CD4-positive, alpha-beta T cell treated with Interferon gamma for 1 hour (primary cell): ENCODE measurements at places on chromosomes 2 and 18.
A peak's percentile ranks its signal among the peaks of the same experiment; 100 is the strongest.

- no peak for DNase-seq
Observed at GRCh38 chr2:10235909-10236550, 66.7 kb upstream of the HPCAL1 start.

DNA sequence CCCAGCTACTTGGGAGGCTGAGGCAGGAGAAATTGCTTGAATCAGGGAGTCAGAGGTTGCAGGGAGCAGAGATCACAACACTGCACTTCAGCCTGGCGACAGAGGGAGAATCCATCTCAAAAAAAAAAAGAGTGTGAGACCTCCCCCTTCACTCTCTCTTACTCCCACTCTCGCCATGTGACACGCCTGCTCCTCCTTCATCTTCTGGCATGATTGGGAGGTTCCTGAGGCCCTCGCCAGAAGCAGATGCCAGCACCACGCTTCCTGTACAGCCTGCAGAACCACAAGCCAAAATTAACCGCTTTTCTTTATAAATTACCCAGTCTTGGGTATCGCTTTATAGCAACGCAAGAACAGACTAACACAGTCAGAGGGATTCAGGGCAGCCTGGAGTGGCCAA, 66.3 kb upstream of the CREB1 start:
- DNase-seq = no peak

DNA sequence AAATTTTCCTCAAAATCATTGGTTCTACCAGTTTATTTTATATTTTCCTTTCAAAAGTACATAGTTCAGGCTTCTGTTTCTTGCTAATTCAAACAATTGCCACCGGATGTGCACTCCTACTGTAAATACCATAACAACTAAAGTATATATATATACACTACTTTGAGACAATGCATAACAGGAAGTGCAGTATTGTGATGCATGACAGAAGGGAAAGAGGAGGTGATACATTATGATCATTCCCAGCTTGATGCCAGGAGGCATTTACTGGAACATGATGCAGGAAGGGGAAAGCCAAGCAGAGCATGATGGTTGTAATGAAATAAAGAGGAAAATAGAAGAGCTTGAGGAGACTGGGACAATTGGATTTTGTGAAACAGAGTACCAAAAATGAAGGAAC, 215.2 kb upstream of the NT5C1B start:
- no peak for DNase-seq

GRCh38 chr2:239122421-239123110, 274.7 kb downstream of the TWIST2 start:
- no peak for DNase-seq

DNA sequence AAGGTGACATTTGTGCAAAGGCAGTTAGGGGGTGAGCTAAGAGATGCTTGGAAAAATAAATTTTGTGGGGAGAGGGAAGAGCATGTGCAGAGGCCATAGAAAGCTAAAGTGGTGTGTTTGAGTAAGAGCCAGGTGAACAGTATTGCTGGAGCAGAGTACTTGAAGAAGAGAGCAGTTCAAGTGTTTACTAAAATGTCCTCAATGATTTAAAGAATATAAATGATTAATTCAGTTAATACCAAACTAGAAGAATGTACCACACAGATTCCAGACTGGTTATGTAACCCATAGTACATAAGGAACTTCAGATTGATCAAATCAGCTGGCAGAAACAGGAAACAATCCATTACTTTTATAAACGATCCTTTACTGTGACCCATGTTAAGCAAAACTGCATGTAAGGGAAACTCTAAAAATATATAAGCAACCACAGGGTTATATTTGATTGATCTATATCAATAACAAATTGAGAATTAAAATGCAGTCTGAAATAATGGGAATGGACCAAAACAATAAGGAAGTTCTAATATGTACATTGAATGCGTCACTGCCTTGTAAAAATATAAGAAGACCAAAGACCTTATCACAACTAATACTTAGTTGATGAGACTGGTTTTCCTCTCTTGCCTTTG, 76.9 kb downstream of the LDAH start:
- no peak for DNase-seq

DNA sequence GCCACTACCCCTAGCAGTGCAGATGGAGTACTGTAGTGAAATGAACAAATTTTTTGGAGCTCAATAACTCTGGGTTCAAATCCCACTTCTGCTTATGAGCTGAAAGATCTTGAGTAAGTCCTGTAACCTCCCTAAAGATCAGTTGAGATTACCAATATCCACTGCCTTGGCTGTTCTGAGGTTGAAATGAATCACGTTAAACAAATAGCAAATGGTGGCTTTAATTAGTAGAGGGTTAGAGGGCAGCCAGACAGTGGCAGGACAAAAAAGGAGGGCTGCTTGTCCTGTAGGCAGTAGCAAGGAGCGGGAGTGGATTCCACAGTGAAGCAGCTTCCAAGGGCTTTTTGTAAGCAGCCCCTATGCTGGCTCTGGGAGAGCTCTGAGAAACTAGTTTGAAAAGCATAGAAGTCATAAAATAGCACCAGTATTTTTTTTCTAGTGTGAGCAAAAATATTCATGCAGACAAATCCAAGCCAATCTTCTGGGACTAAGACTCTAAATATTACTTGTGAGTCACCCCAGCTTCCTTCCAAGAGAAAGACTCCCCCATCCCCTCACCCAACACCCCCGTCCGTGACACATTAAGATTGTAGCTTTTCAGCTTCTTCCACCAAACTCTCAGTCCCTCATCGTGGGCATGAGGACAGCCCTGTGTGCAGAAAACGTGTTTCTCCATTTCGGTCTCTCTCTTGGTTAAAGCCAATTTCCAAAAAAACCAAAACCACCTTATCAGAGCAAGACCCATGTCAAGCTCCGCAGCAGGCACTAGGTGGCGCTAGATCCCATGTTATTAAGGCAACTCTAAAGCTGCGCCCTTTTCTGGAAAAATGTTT, 123.5 kb upstream of the LGALSL start:
- DNase-seq = peak; percentile 72

DNA sequence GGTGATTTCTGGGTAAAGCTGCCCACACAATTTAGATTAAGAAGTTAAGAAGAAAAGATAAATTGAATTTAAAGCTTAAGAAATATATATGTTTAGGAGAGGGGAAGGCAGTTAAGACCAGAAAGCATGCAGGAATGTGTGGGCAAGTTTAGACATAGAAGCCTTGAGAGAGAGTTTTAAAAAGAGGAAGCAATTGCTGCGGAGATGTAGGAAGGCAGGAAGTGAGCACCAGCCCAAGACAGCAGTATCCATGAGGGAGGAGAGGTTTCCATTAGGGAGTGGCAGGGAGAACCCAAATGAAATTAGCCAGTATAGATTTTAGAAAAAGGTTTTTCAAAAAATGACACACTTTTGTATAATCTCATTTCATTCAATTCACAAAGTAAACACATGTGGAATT, 24.3 kb downstream of the DSC2 start:
- DNase-seq = no peak

- DNase-seq = no peak
Observed at GRCh38 chr18:79047556-79048244, 21.5 kb upstream of the ATP9B start.

- DNase-seq = no peak
Observed at GRCh38 chr2:60554646-60555065, 1.2 kb upstream of the BCL11A start.

GRCh38 chr18:35756506-35757117, 175.1 kb downstream of the GALNT1 start:
- peak; percentile 47 for DNase-seq
